ENCODE measurements at places on chromosomes 4 and X. TPM values are rescaled to one million over a fixed set of nuclear protein-coding genes. Genes with fewer than 3 reads are reported as not detected.

DNA sequence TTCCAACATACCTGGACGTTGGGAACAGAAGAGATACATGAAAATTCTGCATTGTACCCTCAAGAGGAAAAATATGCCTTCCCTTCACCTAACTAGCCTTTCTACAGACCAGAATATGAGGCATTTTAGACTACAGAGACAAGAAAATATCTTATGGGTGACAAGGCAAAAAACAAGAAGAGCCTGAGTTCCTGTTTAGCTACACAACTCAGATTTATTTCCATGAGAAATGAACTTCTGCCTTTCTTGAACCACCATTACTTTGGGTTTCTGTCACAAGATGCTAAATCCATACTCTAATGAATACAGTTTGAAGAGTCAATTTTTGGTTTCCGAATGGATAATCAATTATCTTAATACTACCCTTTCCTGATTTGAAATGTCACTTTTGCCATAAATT, 18.7 kb downstream of the RCHY1 start:
- no peak for DNase-seq

DNA sequence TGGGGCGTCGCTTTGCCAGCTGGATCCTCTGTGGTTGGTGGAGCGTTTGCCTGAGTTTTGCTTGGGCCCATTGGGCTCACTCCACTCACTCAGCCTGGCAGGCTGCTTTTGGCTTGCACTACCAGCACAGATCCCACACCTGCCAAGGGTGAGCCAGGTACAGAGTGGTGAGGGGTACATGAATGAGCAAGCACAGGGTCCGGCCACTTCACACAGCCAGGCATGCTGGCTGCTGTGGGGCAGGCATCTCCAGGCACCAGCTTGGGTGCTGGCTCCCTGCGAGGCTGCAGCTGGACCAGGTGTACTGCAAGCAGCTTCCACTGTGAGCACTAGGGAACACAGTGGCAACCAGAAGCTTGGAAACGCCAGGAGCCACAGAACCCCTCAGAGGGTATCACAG, 60.1 kb upstream of the NPNT start:
- no peak for DNase-seq

DNA sequence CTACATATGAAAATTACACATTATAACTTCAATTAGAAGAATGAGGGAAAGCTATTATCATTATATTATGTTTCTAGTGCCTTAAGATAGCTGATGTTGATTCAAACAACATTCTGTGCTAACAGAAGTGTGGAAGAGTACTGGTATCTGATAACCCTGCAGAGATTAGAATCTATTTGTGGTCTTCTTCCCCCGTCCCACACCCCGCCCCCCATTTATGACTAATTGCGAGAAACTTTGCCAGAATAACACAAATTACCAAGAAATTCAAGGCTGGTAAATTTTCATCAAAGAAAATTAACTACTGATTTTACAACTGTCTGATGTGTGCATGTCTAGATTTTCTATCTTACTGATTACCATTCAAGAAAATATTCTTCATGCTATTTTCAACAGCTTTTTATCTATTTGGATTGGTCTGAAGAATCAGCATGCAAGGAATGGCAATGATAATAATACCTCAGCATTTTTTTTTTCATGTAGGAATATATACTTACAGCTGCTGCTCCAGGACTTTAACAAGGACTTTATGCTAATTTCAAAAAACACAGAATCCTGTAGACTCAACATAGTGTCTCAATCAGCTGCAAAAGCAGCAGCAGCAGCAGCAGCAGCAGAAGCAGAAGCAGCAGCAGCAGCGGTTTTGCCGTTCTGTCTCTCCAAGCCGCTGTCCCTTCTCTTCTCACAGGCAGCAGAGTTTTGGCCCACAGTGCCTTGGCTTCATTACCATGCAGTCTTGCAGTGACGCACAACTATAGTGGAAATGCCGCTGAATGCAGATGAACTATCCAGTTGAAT, 126.7 kb downstream of the FRYL start:
- DNase-seq, result no peak

DNA sequence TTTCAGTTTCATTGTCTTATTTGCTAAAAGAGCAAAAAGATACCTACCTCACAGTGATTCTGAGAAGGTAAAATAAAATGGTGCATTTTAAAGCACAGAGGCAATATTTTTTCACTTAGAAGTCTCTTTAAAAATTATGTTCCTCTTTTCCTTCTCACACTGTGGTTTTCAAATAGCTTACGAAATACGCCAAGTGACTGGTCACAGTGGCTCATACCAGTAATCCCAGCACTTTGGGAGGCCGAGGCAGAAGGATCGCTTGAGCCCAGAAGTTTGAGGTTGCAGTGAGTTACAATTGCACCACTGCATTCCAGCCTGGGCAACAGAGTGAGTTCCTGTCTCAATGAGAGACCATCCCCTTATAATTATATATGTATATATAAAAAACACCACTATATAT, 372.6 kb downstream of the FBXO8 start:
- DNase-seq, result no peak

DNA sequence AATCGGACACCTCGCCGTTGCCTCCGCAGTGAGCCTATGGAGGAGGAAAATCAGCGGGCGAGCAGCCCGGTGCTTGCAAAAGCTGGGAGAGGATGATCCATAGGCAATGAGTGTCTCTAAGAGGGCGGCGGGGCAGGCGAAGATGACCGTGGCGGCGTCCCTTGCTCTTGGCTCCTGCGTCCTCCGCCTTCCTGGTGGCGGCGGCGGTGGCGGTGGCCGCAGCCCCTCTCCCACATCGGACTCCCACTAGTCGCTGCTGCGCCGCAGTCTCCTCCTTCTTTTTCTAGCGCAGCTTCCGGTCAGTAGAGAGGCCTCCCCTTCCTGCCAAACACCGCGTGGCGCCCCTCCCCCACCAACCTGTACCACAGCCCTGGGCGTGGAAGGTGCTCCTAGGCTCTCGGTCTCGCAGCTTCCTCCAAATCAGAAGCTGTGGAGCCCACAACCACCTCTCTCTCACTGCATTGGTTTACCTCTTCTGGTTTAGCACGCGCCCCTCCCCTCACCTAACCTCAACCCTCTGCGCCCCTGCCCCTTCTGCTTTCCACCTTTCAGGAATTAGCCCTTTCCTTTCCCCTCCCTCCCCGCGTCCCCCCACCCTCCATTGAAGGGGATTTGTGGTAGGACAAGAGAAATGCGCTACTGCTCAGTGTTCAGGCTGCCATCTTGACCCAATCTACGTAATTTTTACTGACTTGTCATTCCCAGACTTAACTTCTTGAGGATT, at the start of gene SPIN3:
Gene SPIN3, minus strand, starts transcription at position 271 of the 724 bp plus-strand sequence. CDS start 594 bp downstream, outside the sequence.
- peak; percentile 36 for DNase-seq

DNA sequence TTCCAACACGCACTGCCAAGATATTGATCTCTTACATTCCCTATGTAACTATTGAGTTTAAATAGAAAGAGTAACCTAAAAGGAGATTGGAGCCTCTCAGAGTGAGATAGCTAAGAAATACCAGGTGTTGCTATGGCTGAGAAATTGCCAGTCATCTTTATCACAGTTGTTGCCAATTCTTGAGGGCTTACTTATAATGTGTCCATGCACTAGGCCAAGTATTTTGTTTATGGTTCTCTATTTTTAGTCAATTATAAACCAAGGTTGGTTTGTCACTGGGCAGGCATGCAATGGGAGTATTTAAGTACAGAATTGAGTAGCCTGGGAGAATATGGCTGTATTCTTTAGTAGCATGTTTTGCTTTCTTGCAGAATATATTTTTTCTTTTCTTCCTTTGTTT, 201.6 kb downstream of the TEX13A start:
- no peak for DNase-seq

ZNF732 gene
- not detected for total RNA-seq
